ENCODE measurements at places on chromosomes 5 and 9.

DNA sequence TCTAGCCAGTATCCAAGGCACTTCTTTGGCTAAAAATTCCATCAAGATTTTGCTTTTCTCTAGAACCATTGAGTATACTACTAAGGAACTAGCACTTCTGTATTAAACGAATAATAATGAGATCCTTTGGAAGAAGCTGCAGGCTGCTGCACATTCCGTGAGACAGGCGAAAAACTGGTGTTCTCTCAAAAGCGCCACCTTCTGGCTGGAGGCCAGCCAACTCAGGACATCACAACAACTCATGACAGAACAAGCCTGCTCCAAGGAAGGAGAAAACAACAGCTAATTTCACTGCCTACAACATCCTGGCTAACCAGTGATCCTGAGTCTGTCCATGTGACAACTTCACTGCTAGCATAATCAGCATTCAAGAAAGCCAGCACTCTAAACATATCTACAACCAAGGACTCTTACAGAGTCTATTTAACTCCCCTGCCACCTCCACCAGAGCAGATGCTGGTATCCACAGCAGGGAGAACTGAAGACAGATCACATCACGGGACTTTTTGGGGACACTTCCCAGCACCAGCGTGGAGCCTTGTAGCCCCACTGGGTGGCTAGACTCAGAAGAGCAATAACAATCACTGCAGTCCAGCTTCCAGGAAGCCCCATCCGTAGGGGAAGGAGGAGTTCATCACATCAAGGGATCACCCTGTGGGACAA, 150.5 kb downstream of the YTHDC2 start:
- peak; percentile 25 for DNase-seq

DNA sequence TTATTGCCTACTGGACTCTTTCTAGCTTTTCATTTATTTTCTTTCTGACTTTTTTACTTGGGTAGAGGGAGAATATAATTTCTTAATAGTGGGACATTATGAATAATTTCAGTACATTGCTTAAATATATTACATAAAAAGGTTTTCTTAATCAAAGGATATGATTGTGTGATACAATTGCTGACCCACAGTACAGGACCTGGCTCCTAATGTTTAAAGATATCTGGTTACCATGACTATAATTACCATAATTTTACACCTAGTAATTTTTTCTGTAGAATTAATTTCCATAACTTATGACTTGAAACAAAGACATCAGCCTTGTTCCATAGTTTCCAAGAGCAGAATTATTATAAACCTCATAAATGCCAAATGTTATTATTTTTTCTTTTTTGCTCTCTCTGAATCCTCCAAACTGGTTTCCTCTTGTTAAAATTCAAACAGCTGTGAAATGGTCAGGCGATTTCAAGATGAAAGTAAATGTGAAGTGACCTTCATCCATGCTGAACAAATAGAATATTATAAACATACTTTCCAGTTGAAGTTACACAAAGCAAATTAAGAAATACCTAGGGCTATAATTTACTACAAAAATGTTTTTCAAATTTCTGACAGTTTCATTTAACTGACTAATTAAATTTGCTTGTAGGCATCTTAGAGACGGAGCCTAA, 301.2 kb upstream of the TYRP1 start:
- DNase-seq = no peak

DNA sequence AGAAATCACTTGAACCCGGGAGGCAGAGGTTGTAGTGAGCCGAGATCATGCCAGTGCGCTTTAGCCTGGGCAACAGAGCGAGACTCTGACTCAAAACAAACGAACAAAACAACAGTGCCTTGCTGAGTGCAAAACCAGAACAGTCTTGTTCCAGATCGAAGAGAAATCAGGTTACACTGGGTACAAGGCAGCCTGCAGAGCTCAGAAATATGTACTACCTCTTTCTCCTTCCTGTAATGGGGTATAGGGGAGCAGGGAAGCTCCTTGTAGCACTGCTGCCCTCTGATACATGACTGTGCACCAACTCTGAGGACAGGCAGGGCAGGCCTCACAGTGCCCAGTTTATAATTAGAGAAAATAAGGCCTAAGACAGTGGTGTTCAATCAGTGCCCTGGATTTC, 24.7 kb downstream of the TBC1D2 start:
- no peak for DNase-seq

- DNase-seq = no peak
Measured at GRCh38 chr5:120509053-120509452, 45.0 kb downstream of the PRR16 start.

GRCh38 chr5:103244398-103244797, 14.2 kb upstream of the MACIR start:
- no peak for DNase-seq

GRCh38 chr5:158808542-158808941, 291.2 kb downstream of the EBF1 start:
- DNase-seq = no peak

GRCh38 chr5:58071566-58071965, 388.3 kb downstream of the PLK2 start:
- DNase-seq = peak; percentile 61

DNA sequence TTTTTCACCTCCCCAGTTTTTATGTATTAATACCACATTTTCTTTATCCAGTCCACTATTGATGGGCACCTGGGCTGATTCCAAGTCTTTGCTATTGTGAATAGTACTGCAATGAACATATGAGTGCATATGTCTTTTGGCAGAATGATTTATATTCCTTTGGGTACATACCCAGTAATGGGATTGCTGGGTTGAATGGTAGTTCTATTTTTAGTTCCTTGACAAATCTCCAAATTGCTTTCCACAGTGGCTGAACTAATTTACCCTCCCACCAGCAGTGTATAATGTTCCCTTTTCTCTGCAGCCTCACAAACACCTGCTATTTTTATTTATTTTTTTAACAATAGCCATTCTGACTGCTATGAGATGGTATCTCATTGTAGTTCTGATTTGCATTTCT, 340.2 kb downstream of the ADAMTS6 start:
- no peak for DNase-seq

DNA sequence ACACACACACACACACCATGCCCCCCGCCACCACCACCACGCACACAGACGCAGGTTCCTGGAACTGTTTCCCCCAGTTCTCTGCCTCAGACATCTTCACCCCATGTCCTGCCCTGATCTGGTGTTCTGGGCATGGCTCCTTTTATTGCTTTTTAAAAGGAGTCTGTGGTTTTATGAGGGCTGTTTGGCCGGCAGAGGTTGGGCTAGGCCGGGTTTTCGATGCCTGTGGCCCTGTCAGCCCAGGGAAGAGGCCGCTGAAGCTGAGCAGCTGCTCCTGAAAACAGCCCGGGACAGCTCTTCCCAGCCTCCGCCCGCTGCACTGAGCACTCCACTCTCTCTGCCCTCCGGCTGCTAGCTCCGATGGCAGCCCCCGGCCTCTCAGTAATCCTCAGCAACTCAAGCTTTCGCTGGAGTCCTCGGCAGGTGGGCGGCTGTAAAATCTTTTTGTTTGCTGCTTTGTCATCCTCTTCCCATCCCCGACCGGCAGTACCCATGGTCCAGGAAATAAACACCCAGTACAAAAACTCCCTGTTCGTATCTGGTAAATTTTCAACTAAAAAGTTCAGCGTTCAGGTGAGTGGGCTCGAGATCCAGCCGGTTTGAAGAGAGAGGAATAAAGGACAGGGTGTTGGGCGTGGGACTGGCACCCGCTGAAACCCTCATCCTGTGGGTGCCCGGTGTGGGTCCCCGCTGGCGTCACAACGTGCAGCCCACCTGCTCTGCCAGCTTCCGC, 103.0 kb upstream of the ERCC6L2 start:
- no peak for DNase-seq

DNA sequence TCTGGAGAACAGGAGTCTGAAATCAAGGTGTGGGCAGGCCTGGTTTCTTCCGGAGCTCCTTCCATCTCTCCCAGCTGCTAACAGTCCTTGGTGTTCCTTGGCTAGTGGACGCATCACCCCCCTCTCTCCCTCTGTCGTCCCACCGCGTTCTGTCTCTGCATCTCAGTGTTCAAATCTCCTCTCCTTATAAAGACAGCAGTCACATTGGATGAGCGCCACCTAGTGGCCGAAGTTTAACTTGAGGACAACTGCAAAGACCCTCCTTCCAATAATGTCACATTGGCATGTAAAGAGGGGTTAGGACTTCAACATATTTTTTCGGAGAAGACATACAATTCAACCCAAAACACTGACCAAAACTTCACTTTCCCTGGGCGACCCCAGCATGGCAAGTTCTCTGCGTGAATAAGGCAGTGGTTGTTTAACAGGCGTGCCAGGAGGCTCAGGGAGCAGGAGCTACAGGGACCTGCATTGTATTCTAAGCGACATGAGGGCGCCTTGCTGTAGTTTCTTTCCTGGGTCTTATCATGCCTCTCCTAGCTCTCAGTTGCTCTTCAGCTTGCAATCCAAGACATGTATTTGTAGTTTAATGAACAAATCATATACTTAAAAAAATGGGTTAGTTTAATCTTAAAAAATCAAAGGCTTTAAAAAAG, 27.9 kb upstream of the BASP1 start:
- peak; percentile 70 for DNase-seq

- no peak for DNase-seq
Measured at GRCh38 chr5:150195736-150196485, 6.0 kb downstream of the SLC6A7 start.

- DNase-seq = peak; percentile 33
Measured at GRCh38 chr5:123035360-123035917, 1.1 kb downstream of the PPIC start.

GRCh38 chr9:109959679-109960078, 179.7 kb downstream of the PALM2AKAP2 start:
- no peak for DNase-seq

- DNase-seq = no peak
Measured at GRCh38 chr5:170913573-170913972, 51.8 kb downstream of the RANBP17 start.

DNA sequence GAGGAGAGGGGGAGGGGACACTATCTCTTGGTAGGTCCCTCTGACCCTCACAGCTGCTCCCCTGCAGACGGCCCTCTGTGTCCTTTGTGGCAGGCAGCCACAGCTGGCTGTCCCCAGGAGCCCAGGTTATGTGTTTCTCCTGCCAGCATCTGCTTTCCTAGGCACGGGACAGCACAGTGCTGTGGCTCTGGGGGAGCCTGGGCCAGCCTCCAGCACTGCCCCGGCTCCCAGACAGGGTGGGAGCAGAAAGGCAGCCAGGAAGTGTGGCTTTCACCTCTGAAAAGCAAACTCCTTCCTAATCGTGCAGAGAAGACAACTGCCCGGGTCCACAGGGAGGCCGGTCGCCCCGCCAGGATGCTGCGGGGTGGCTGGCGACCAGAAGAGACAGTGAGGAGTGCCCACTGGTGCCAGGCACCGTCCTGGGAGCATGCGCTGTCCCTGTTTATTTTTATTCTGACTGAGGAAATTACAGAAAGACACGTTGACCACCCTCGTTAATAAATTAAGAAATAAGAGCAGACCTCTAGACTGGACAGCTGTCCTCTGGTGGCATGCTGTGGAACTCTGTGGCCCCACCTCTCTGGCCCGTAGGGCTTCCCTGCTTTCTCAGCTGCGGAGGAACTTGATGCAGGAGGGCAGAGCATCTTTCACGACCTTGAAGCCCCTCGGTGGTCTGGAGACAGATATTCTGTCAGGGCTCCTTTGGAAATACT, 240.3 kb downstream of the FANCC start:
- DNase-seq = no peak

- DNase-seq = no peak
Measured at GRCh38 chr5:14327624-14328023, 184.5 kb downstream of the TRIO start.

DNA sequence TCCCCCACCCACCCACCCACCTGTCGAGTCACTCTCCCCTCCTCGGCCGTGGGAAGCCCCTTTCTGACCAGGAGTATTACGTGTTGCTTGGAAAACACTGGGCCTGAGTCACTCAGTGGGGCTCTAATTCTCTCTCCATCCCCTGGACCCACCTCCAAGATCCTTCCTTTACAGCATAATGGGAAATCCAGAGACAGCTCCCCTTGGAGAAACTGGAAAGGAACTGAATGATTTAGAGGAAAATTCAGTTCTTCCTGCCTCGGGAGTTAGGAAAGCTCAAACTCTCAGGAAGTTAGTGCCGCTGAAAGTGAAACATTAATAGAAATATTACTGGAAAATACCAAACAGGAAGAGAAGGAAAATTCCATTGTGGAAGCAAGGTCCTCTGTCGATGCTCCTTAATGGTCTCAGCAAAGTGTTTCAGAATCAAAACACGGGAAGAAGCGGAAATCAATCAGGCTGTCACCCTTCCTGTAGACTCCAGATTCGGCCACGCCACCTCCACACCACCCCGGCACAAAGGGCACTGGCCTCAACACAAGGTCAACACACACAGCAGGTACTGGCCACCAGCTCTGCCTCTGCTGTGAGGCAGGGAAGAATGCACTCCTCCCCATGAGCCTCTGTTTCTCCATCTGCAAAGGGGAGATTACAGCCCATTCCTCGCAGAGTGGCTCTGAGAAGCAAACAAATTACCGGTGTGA, 9.6 kb downstream of the SHB start:
- peak; percentile 28 for DNase-seq

GRCh38 chr5:14171621-14172020, 28.5 kb downstream of the TRIO start:
- no peak for DNase-seq

DNA sequence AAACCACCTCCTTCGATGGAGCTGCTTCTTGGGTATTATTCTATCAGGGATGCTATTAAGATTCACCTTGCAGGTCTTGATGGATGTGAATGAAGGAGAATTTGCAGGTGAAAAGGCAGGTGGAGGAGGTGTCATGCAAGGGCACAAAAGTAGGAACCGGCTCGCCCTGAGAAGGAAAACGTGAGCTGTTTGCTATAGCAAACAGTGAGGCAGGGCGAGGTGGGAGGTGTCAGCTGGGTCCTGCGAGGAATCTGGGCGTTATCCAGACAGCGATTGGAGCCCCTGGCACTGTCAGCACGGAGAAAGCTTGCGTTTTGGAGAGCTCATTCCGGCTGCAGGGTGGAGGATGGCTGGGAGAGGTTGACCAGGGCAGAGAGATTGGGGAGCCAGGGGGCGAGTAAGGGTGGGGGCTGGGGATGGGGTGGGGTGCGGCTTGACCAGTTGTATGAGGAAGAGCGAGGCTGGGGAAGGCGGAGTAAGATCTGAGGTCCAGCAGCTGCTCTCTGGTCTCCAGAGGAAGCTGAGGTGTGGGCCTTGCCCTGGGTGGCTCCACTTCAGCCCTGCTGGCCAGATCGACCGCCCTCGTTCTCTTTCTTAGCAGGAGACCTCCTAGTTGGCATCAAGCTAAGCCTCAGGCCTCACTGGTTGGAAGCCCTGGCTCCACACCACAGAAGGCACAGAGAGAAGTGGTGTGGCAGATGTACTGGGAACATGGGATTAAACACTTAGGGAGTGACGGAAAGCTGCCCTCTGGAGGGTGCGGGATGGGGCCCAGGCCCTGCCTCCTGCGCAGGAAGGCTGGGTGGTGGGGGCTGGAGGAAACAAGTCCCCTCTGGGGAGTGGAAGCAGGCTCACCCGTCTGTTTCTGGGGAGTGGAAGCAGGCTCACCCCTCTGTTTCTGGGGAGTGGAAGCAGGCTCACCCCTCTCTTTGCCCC, 54.7 kb upstream of the NEURL1B start:
- DNase-seq = no peak
